ENCODE measurements at places on chromosomes 13 and 19. TPM values are rescaled to one million over a fixed set of nuclear protein-coding genes. Genes with fewer than 3 reads are reported as not detected.

The PLPPR3 gene
- total RNA-seq = 162 TPM

The ZNF506 gene
- 17.6 TPM for total RNA-seq

The NAPSA gene
- total RNA-seq = 2.4 TPM

The AMH gene
- 50.1 TPM for total RNA-seq

The FRY gene
- 18.4 TPM for total RNA-seq

DNA sequence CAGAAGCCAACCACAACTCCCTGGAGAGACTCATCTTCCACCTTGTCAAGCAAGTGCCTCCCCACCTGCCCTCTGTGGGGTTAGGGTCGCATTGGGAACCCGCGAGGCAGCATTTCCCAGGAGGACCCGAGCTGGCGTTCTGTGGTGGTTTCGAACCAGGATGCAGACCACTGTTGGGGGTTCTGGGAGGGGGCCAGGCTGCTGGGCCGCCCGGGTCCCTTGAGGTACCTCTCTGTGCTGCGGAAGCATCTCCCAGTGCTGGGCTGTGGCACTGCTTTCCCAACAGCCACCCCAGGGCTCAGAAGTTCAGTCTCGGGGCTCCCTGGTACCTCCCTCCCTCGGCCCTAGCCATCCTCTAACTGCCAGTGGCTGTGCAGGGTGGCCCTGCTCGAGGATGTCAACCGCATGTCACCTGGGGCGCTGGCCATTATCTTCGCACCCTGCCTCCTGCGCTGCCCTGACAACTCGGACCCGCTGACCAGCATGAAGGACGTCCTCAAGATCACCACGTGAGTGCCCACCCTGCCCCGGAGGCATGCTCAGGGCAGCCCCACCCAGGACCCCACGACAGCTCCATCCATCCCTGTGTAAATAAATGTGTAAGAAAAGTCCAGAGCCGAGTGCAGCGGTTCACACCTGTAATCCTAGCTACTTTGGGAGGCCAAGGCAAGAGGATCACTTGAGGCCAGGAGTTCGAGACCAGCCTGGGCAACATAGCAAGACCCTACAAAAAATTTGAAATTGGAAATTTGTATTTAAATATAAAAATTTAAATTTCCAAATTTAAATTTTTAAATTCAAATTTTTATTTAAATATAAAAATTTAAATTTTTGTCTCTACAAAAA, 8.2 kb upstream of the USE1 start:
- no peak for DNase-seq

DNA sequence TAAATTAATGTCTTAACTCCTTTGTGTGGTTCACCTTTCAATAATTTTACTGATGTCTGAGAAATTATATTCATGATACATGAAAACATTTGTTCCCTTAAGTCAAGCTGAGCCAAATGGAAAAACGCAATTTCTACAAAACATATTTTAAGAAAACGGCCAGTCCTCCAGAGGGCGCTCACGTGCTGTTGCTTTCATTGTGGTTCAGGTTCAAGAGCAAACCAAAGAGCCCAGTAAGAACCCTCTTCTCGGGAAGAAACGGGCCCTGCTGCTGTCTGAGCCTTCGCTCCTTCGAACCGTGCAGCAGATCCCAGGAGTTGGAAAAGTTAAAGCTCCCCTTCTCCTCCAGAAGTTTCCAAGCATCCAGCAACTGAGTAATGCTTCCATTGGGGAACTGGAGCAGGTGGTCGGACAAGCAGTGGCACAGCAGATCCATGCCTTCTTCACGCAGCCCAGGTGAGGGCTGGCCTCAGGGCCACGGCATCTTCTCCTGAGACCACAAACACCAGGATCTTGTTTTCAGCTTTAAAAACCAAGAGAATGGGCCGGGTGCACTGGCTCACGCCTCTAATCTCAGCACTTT, 4.3 kb downstream of the FAAP24 start:
- DNase-seq = no peak

- no peak for DNase-seq
Measured at GRCh38 chr13:99008577-99008976, 30.7 kb upstream of the DOCK9 start.

DNA sequence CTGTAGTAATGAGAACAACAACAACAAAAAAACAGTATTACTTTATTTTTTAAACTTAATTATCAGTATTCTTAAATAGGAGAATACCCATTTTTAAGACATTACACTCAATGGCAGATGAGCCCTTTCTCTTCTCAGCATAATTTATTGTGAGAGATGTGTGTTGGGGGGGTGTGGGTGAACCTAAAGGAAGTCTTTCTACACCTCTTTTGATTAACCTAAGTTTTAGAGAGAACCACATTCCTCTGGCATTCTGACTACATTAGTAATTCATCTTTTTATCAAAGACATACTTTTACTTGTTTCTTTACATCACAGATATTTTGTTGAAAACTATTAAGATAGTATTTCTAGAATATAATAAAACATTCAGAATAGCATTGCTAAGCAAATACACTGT, 890.9 kb downstream of the PCDH9 start:
- no peak for DNase-seq

DNA sequence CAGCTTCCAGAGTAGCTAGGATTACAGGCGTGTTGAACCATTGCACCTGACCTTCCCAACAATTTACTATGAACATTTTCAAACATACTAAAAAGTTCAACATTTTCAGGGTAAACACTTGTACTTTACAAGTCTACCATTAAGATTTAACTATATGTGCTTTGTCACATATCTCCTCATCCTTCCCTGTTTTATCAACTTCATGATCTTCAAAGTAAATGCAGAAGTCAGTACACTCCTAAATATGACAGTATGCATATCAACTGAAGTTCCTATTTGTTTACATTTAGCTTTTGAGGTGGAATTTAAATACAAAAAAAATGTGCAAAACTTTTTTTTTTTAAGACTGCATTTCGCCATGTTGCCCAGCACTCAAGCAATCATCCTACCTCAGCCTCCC, 18.5 kb downstream of the LNX2 start:
- DNase-seq = no peak

DNA sequence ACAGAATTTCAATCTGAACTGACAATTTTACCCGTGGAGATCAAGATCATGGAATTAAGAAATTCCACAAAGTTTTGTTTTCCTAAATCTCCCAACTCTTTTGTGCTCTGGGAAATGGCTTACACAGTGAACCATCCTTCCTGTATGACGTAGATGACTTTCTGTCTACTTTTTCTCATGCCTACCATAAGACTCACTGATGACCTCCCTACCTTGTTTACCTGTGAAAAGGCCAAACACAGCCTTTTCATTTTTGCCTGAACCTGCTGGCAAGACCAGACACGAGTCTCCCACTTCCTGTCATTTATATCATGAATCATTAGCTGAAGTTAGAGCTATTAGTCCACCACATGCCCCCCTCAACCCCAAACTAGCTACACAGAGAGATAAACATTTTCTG, 4.6 kb upstream of the KBTBD6 start:
- no peak for DNase-seq

GRCh38 chr19:40960062-40960685, 30.9 kb upstream of the CYP2B6 start:
- no peak for DNase-seq

- DNase-seq = no peak
Measured at GRCh38 chr13:48476686-48477085, 56.2 kb downstream of the RCBTB2 start.

- DNase-seq = no peak
Measured at GRCh38 chr19:43552616-43553015, 19.6 kb downstream of the ZNF575 start.

- DNase-seq = no peak
Measured at GRCh38 chr19:30497034-30497433, 124.8 kb downstream of the ZNF536 start.

- no peak for DNase-seq
Measured at GRCh38 chr13:32737111-32737571, 150.9 kb downstream of the PDS5B start.

Measured in mesothelial cell of epicardium (in vitro differentiated cells).